ENCODE measurements at places on chromosomes 12 and 14. TPM values are rescaled to one million over a fixed set of nuclear protein-coding genes. Genes with fewer than 3 reads are reported as not detected.

RHOJ gene
- total RNA-seq: 29.2 TPM

DNA sequence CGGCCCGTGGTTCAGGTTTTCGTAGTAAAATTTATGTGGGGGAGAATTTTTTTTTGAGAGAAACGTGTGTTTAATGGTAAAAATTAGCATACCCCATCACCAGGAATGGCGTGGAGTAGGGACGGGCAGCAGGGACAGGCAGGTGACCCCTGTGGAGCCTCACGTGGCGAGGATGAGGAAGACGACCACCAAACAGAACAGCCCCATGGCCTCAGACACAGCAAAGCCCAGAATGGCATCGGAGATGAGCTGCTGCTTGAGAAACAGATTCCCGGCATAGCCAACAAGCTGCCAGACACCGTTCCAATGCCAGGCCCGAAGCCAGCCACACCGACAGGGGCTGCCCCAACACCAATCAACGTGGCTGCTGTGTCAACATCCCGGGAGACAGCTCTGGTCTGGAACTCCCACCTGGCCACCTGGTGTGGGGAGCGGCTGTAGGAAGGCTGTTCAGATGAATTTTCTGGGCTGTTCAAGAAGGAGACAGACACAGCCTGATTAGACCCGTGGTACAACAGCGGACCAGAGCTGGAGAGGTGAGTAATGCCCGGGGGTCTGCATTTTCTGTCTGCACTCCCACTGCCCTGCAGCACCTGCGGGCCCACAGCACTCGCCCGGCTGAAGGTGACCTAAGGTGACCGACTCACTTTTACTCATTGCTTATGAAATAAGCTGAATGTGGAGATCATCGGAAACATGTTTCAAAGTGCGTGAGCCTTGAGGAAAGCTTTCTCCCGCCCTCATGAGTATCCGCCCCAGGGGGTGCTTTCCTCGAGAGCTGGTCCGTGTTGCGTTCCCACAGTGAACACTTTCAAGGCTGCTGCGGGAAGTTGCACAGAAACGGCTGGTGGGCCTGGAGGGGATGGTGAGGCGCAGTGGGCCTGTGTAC lies 10.6 kb downstream of the TMEM121 start:
- H3K4me3 ChIP-seq: no peak overlapping the region
- no peak overlapping the region for H3K27ac ChIP-seq
- peaks cover 5% of the 10 kb centered on the region for H3K4me1 ChIP-seq
- peaks cover 30% of the 10 kb centered on the region for H3K27me3 ChIP-seq
- no peaks in the 10 kb centered on the region for H3K36me3 ChIP-seq
- DNase-seq: no peak

CDH24 gene
- 5.6 TPM for total RNA-seq

- H3K27me3 ChIP-seq: no peaks in the 10 kb centered on the region
Observed at GRCh38 chr12:123482876-123483275, 24.9 kb downstream of the SNRNP35 start.

GRCh38 chr12:24750263-24750662 lies 198.6 kb downstream of the BCAT1 start:
- no peaks in the 10 kb centered on the region for H3K27me3 ChIP-seq
- no peaks in the 10 kb centered on the region for H3K4me1 ChIP-seq
- H3K4me3 ChIP-seq: no peak overlapping the region
- DNase-seq: no peak
- H3K36me3 ChIP-seq: no peaks in the 10 kb centered on the region

DNA sequence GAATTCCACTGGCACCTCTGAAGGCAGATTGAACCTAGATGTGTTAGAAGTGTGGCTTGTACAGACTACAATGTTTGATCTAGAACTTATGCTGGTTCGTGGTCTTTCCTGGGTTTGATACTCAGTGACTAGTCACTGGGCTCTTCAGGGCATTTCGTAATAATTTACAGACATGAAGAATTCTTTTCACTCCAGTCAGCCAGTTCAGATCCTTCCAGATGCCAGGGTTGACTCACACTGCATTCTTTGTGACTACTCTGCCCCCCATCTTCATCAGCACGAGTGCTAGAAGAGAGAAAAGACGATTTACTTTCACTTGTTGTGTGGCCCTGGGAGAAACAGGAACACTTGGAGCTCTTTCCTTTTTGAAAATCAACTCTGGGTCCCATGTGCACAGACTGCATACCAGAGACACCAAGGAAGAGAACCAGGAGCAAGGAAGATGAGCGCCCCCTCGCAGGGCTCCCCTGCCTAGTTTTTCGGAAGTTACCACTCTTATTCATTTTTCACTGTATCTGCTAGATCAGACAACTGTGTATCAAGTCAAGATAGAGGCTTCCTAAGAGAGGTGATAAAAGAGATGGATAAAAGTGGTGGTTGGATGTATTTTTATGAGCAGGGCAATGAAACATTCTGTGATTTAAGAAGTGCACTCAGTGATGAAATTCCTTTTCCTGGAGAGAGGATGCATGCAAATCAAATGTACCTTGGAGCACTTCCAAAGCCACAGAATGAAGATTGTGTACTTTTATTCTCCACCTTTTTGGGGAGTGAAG lies 33.5 kb upstream of the EVL start:
- peaks cover 42% of the 10 kb centered on the region for H3K4me1 ChIP-seq
- H3K36me3 ChIP-seq: no peaks in the 10 kb centered on the region
- peak overlapping the region; percentile 75 for H3K27ac ChIP-seq

ADAM20 gene
- total RNA-seq: 1.5 TPM

All from lower lobe of right lung (tissue), 2 donors.